ENCODE measurements at places on chromosomes 3 and 15.

- no peak for DNase-seq
Measured at GRCh38 chr3:195580744-195581443, 2.8 kb downstream of the APOD start.

GRCh38 chr15:58021332-58022230, 43.9 kb downstream of the ALDH1A2 start:
- DNase-seq, result no peak

DNA sequence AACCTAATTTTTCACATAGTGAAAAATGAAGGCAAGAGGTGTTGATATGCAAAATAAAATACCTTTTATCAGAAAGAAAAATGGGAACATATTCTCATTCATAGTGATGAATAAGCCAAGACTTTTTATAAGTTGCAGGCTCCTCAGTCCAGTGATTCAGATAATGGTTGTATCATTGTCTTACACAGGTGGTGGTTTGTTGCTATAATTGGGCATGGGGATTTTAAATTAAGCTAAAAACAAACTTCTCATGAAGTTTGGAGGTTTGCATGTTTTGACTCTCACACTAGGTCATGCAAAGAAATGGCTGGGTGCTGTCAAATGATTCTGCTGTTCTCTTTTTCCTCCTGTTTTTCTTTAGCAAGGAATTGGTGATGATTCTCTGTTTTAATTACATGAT, 60.8 kb upstream of the SKIL start:
- no peak for DNase-seq

- no peak for DNase-seq
Measured at GRCh38 chr3:58868097-58868779, 181.6 kb downstream of the CFAP20DC start.

GRCh38 chr3:52385157-52385556, 59.7 kb downstream of the SEMA3G start:
- no peak for DNase-seq

DNA sequence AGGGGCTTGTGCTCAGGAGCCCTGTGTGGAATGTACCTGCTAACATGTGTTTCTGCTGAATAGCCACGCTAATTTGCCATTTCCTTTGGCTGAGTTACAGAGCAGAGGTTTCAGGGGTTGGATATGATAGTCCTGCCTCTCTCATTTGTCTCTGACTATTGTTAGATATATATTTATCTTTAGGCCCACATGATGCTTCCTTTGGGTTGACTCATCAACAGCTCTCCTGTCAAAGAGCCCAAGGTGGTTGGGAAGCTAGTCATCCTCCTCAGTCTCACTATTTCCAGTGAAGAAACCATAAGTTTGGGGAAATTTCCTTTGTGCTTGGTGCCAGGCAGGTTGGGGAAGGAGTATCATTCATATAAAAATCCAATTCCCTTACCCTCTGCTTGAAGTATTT, 1194.6 kb downstream of the ZPLD1 start:
- no peak for DNase-seq

GRCh38 chr15:51133140-51133765, 38.5 kb upstream of the TNFAIP8L3 start:
- DNase-seq, result no peak

DNA sequence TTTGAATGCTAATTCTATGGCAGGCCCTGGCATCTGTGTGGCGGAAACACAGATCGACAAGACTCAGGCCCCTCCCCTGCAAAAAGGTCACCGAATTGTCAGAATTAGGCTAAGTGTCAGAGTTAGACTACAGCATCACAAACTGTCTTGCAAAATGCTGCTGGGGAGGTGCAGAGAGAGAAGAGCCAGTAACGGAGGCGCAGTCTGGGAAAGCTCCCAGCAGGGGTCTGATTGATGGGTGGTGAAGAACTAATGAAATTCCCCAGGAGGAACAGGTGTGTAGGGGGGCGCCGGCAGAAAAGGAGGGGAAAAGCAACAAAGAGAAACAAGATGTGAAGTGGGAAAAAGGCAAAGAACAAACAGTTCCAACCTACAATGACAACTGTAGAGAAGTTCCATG, 72.7 kb upstream of the TAMM41 start:
- no peak for DNase-seq

DNA sequence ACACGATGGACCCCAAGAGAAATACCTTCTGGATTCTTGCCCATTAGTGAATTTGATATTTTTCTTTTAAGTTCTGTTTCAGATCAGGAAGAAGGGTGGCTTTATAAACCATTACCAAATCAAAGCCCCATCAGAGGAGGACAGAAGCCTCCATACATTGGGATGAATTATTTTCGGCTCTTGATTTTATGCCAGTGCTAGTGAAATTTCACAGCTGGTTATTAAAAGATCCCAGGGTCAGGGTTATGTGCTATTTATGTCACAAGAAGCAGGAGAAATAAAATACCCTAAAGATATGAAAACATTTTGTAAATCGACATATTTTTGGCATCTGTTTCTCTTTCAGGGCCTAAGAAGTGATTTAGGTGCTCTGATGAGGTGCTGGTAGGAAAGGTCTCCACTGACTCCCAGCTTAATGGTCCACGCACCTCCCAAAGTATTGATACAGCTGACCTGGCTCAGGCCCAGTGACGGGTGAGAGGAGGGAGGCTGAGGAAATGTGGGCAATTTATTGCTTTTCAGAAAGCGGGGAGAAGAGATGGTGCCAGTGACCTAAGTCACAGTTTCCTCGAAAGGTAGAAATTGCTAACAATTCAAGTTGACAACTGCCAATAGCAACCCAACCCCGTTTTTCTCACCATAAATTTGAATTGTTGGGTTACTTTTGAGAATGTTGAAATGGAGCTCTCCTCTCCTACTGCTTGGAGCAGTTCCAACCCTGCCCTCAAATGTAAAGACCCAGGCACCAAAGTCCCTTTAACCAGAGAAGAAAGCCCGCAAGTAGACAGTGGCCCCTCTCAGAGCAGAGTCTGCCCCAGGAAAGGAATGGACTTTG, 315.6 kb upstream of the NR2E3 start:
- DNase-seq, result no peak

- no peak for DNase-seq
Measured at GRCh38 chr3:22835041-22835440, 368.1 kb upstream of the UBE2E2 start.

DNA sequence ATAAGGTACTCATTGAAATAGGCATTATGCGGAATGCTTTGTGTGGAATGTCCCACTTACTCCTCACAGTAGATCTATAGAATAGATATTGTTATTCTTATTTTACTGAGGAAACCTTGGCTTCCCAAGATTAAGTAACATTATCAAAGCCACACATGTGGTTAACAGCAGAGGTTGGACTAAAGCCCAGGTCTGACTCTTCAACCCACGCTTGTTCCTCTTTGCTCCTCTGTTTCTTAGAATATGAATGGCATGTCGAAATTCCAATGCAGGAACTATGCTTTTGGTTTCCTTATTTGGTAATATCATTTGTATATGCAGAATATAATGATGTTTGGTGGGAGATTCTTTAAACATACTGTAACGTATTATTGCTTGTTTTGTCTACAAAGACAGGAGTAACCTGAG, 818.8 kb upstream of the LMCD1 start:
- DNase-seq, result no peak

DNA sequence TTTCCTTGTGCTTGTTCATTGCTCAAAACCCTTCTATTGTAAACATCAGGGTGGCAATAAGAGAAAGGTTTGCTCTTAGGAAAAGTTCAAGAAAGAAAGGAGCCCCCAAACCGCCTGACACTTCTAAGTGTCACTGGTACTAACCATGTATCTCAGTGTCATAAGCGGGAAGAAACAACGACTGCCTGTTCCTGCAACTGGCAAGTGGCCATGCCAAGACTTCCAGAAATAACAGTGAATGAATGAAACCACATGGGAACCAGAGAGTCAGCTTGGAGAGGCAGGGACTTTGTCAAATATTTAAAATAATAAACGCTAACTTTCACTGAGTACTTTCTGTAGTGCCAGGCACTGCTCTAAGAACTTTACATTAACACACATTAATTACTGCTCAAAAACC, 1.1 kb downstream of the PLSCR2 start:
- DNase-seq, result no peak

GRCh38 chr3:194277786-194278130, 73.4 kb downstream of the CPN2 start:
- DNase-seq, result no peak

GRCh38 chr3:194584320-194584776, 48.9 kb downstream of the TMEM44 start:
- DNase-seq, result no peak

DNA sequence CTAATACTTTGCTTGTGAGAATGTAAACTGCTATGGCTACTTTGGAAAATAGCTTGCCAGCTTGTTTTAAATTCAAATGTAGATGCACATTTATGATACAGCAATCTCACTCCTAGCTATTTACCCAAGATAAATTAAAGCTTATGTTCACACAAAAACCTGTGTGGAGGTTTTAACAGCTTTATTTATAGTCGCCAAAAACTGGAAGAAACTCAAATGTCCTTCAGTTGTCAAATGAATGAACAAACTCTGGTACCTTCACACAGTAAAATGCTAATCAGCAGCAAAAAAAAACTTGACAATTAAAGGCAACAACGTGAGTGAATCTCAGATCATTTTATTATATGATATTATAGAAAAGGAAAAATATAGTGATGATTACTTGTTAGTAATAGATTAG, 248.6 kb upstream of the NECTIN3 start:
- no peak for DNase-seq

DNA sequence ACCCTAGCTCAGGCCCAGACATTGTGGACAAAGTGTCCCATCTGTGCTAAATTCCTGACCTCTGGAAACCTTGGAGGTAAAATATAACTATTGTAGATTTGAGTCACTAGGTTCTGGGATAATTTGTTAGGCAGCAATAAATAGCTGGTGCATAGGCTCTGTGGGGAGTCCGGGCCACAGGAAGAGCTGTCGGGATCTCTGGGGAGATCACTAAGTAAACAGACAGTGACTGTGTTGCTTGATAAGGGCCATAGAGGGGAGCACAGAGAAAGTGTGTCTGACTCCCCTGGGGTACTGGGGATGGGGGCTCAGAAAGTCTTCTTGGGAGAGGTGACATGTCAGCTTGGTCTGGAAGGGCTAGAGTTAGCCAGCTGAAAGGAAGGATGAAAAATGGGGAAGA, 37.7 kb upstream of the MRPS22 start:
- no peak for DNase-seq

- no peak for DNase-seq
Measured at GRCh38 chr3:29370476-29371420, 89.9 kb downstream of the RBMS3 start.

- no peak for DNase-seq
Measured at GRCh38 chr3:57960174-57960505, 48.1 kb upstream of the FLNB start.

- no peak for DNase-seq
Measured at GRCh38 chr3:100896994-100897393, 96.2 kb downstream of the ABI3BP start.

DNA sequence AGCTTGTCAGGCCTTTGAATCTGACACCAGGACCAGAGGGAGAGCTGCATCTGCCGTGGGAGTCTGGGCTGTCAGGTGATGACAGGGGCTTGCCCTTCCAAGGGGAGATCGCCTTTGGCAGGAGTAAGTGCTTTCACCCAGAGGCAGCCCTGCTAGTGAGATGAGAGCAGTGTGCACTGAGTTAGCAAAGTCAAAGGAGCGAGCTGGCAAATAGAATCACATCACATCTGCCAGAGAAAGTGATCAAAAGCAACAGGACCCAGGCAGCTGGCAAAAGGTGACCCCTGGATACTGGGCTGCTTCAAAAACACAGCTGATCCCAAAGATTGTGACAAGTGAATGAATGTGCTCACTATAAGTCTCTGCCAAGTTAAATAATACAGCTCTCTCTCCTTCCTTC, 36.1 kb upstream of the PYDC2 start:
- no peak for DNase-seq

DNA sequence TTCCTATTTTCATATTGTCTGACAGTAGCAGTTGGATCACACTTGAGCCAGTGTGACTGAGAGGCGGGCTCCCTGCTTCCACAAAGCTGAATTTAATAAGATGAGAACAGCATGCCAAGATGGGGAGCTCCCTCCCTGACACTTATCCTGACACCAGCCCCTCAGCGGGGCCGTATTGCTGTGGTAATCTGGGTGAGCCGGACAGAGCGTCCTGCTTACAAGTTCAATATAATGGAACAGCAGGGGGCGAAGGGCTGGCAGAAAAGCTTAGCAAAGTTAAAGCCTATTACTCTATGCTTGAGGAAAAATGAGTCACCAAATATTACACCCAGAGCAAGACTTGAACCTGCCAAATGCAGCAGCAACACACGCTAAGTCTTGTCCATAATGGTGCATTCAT, 163.8 kb upstream of the CMC1 start:
- DNase-seq, result no peak

DNA sequence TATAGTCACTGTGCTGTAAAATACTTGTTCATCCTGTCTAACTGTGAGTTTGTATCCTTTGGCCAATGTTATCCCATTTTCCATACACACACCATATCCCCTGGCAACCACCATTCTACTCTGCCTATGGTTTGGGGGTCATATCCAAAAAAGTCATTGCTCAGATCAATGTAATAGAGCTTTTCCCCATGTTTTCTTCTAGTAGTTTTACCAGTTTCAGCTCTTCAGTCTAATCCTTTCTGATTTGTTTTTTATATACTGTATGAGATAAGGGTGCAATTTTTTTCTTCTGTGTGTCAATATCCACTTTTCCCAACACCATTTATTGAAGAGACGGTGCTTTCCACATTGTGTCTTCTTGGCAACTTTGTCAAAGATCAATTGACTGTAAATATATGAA, 14.0 kb upstream of the DLG1 start:
- DNase-seq, result no peak

DNA sequence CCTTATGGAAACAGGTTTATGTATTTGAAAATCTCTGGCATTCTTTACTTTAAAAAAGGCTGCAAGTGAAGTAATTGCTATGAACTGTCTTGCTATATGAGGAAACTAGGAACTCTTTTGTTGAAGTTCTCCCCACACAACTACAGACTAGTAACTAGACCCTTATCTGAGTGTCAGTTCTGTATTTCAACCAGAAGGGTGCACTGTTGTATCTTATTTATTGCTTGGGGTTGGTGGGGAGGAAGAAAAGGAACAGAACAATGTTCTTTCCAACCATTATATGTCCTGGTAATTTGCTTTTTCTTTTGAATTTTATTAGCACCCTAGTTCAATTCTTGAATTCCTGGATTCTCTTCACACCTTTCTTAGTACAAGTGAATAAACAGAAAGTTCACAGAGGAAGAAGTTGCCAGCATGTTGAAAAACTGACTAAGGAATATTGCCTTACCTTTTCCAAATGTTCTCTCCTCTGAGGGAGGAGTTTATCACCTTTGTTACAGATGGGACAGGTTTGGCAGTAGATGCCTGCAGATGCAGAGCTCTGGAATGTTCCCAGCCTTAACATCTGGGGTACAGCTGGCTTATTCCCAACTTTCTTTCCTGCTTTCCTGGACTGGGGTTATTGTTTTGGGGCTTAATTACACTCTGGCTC, 162.4 kb upstream of the CFAP20DC start:
- no peak for DNase-seq

DNA sequence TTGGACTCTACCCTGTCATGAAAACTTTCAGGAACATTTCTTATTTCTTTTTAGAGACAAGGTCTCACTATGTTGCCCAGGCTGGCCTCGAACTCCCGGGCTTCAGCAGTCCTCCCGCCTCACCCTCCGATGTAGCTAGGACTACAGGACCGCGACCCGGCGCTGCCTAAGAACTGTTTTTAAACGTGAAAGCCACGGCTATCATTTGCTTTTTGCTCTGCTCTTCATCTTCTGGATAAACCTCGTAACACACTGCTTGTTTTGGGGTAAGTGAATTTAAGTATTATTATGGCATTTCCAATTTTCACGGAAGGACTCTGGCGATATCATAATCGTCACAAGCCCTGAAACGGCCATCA, 14.3 kb upstream of the CCNL1 start:
- DNase-seq, result no peak

All from NCI-H1048 (cell line).